ENCODE measurements at places on chromosomes 1 and 21. TPM values are rescaled to one million over a fixed set of nuclear protein-coding genes. Genes with fewer than 3 reads are reported as not detected.

GRCh38 chr1:175169286-175170018, 23.1 kb downstream of the KIAA0040 start:
- no peak for DNase-seq
- H3K4me3 ChIP-seq = no peak overlapping the region
- no peaks in the 10 kb centered on the region for H3K4me1 ChIP-seq
- H3K36me3 ChIP-seq = no peaks in the 10 kb centered on the region
- H3K27me3 ChIP-seq = no peaks in the 10 kb centered on the region

DNA sequence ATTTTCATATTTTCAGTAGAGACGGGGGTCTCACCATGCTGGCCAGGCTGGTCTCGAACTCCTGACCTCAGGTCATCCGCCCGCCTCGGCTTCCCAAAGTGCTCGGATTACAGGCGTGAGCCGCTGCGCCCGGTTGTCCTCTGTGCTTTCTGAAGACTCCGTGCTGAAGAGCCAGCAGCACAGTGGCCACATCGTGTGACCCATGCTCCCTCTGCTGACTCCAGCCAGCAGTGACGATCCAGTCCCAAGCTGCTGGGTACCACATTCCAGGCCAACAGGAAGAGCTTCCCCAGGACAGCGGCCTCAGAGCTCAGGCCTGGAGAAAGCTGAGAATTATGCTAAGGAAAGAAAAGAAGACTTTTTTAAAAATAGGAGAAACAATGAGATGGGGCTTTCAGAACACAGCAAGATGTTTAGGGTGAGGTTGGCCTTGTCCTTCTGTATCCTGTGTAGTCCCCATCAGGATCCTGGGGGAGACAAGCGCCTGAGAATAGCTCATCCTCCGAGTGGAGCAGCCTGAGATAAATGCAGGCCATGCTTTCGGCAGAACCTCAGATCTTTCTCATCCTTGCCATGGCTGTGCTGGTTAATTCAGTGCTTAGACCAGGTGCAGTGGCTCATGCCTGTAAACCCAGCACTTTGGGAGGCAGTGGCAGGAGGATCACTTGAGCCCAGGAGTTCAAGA, 207.1 kb downstream of the SLC35F3 start:
- no peaks in the 10 kb centered on the region for H3K36me3 ChIP-seq
- H3K4me3 ChIP-seq = no peak overlapping the region
- H3K27me3 ChIP-seq = no peaks in the 10 kb centered on the region
- peak; percentile 57 for DNase-seq
- H3K4me1 ChIP-seq = peaks cover 4% of the 10 kb centered on the region
- no peak overlapping the region for H3K27ac ChIP-seq

DNA sequence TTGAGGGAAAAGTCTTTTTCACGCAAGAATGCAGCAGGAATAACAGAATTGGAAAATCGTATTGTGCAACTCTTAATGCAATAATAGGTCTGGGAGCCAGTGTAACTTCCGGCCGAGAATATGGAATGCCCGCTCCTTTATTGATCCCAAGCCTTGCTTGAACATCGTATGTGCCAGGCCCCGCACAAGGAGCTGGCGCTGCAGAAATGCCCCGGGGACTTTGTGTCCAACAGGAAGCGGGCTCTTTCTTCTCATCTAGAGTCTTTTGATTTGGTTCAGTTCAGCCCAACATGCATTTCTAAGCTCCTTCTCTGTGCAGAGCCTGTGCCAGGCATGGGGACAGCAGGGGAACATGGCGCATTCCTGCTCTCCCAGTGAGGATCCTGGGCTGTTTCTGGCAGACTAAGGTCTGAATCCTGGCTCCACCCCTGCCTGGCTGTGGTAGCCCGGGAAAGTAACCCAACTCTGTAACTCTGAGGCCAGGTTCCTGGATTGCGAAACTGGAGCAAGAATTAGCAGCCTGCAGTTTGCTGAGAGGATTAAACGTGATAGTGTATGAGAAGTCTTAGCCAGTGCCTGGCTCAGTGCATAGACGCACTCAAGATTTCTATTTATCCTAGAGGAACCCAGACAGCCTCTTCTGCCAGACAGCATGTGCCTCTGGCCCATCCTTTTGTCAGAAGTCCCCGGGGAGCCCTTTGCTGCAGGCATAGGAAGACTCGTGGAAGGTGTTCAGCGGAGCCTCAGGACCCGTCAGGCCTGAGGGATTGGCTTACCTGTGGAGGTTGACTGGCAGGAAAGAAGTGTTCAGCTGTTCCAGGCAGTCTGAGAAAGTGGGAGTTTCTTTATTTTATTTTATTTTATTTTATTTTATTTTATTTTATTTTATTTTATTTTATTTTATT, 987 bp upstream of the CDCP2 start:
- no peaks in the 10 kb centered on the region for H3K36me3 ChIP-seq
- no peaks in the 10 kb centered on the region for H3K4me1 ChIP-seq
- H3K27ac ChIP-seq = no peak overlapping the region
- H3K4me3 ChIP-seq = no peak overlapping the region
- peak; percentile 66 for DNase-seq

ODF2L gene
- 2.7 TPM for polyA plus RNA-seq

SPRR2E gene
- polyA plus RNA-seq = not detected
